HuH-7.5 (cell line): ENCODE measurements at places on chromosomes 16 and 17.

DNA sequence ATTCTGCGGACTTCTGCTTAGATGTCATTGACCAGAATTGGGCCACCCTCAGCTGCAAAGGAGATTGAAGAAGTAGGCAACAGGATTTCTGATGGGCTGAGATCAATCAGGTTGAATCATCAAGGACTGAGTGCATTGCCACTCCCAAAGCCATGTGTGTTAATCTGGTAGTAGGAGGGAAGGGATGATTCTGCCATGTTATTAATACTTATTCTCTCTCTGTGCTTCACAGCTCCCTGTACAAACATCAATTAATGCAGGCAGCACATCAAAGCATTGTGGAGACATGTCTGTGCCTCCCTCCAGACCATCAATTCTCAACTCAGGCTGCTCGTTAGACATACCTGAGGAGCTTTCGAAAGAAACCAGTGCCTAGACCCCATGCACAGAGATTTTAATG, 11.6 kb downstream of the LRRC3C start:
- DNase-seq = no peak

- DNase-seq = no peak
Measured at GRCh38 chr16:80971819-80972218, 34.9 kb downstream of the CMC2 start.

DNA sequence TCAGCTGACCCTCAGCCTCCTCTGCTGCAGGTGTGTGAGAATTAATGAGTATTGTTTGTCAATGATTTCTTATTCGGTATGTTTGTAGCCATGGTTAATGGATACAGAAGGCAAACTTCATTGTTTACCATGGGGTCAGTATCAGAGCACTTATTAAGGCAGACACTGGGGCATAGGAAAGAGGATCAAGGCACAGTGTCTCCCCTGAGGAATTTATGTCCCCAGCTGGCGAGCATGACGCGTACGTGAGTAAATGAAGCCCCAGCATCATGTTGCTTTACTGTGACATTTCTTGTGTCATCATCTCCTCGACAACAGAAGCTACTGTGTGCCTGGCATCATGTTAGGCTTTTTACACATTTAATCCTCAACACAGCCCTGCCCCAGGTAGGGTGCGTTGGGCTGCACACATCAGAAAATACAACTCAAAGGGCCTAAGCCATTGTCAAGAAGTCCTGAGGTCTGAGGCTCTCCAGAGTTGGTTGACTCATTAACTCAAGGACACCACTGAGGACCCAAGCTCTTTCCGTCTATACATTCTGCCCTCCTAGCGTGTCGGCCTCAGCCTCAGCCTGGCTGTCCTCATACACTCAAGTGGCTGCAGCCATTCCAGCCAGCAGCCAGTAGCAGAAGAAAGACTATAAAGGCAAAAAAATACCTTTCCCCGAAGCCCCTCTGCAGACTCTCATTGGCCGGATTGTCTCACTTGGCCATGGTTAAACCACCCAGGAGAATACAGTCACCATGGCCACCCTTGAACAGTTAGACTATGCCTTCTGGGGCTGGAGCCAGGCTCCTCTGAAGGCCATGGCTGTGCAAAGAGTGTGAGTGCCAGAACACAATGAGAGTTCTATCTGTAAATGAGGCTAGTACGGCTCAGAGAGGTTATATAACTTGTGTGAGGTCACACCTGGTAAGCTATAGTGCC, 13.9 kb upstream of the ZCCHC14 start:
- no peak for DNase-seq

DNA sequence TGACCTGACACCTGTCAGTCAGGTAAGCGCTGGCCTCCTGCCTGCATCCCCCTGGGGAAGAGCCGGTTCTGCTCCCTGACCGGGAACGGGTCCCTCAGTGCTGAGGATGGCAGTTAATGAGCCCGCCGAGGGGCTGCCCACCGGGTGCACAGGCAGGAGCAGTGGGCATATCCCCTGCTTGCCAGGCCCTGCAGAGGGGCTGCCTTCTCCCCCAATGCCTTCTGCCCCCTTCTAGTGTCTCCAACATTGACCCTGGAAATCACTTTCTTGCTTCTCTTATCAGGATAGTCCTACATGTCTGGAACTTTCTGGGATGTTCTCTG, 388.5 kb downstream of the SEC14L1 start:
- DNase-seq = no peak

DNA sequence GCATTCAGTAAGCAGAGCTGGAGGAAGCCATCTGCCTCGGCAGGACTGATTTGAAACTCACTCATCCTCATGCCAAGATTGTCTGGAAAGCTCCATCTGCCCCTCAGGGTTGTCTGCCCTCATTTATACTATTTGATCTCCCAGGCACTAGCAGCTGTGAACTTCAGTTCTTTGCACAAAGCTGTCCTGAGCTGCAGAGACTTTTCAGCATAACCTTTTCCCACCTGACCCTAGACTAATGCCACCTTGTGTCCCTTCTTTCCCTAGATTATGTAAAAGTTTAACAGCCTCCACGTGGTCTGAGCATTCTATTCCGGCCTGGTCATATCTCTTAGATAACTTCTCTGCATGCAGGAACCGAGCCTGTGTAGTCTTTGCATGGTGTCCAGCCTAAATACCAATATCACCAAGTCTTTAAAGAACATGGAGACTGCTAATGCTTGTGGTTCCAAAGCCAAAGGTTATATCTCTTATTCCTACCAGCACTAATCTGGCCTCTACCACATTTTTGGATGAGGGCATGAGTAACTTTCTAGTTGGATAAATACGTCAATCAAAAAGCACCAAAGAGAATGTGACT, 29.1 kb downstream of the STAT5A start:
- no peak for DNase-seq

- no peak for DNase-seq
Measured at GRCh38 chr16:58306327-58306726, 11.5 kb upstream of the PRSS54 start.
